GM18507 (cell line): ENCODE measurements at places on chromosomes 2 and 18.

GRCh38 chr2:239927424-239927981, 97.6 kb downstream of the NDUFA10 start:
- no peak for DNase-seq

DNA sequence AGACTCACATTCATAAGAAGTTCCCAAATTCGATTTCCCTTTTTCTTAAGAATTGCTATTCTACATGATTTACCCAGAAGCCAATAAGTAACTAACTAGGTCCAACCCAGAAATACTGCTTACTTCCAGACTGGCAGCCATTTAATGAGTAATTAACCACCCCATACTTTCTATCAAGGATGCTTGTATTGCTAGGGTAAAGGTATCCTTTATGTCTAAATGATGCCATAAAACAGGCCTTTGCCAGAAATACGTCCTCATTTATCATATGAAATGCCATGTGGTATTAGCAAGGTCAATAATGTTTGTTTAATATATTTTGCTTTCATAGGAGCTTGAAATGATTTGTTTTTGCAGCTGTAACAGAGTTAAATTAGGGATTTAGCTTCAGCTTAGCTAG, 56.1 kb downstream of the PLEKHM3 start:
- no peak for DNase-seq

DNA sequence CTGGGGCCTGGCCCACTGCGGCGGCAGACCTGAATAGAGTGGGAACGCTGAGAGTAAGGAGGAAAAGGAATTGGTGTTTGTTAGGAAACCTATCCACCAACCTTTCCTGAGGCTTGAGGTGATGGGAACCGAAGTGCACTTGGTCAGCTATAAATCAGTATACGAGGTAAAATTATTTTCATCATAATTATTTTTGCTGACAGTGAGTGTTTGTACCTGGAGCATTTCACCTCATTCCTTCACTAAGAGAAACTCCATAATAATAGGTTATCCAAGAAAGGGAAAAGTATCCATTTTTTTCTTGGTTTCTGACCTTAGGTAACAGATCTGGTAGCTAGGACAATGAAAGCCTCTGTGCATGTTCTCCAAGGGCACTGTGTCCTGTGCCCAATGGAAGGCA, 138.6 kb upstream of the RGPD4 start:
- no peak for DNase-seq

- no peak for DNase-seq
These were observed 64.6 kb downstream of the NAPG start for GRCh38 chr18:10590412-10590811.

GRCh38 chr2:237306787-237307170, 107.2 kb downstream of the COL6A3 start:
- DNase-seq: no peak

DNA sequence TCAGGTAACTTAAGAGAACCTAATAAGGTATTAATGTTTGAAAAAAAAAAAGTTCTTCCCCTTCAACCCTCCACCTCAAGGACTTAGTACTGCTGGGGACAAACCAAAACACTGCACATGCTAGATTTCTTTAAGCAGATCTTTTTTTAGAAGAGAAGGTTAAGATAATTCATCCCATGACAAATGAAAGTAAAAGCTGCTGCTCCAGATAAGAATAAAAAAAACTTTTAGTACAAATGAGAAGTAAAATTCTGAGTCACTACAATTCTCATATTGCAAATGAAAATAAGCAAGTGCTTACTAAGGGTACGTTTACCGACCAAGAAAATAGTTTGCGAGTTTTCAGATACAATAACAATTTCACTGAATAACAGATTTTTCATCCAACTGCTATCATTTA, 8.9 kb downstream of the STAM2 start:
- DNase-seq: no peak

- no peak for DNase-seq
These were observed 63.4 kb upstream of the PELI1 start for GRCh38 chr2:64207573-64207972.

- no peak for DNase-seq
These were observed 77.5 kb downstream of the NDUFA10 start for GRCh38 chr2:239947729-239948045.

DNA sequence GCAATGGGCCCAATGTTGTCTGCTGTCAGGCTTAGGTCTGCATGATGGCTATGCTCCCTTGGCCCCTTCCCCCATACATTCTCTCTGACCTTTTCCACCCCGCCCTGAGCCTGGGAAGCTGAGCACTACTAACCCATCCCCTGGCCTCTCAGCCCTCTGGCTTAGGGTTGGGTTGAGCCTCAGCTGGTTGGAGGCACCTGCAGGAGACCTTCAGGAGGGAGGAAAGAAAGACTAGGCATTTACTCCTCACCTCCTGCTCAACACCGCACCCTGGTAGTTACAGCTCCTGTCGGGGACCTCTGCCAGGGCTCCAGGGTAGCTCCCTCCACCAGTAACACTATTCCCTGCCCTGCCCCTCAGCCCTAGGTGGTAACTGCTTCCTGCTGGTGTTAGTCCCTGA, 80.5 kb downstream of the GALNT14 start:
- no peak for DNase-seq

GRCh38 chr2:144552821-144553220, 32.9 kb upstream of the ZEB2 start:
- DNase-seq: no peak

DNA sequence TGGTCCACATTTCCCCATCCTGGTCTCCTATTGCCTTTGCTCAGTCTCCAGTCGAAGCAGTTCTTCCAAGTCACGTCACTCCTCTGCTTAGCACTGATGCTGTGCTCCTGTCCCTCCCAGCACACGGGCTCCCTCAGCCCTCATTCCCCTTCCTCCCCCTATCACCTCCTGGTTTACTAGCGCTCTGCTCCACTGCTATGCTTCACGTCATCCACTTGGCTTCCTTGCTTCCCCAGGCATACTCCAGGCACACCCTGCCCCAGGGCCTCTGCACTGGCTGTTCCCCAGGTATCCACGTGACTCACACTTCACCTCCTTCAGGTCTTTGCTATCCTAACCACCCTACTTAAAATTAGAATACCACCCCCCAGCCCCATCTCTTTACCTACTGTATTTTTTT, 269.3 kb downstream of the GLI2 start:
- no peak for DNase-seq

DNA sequence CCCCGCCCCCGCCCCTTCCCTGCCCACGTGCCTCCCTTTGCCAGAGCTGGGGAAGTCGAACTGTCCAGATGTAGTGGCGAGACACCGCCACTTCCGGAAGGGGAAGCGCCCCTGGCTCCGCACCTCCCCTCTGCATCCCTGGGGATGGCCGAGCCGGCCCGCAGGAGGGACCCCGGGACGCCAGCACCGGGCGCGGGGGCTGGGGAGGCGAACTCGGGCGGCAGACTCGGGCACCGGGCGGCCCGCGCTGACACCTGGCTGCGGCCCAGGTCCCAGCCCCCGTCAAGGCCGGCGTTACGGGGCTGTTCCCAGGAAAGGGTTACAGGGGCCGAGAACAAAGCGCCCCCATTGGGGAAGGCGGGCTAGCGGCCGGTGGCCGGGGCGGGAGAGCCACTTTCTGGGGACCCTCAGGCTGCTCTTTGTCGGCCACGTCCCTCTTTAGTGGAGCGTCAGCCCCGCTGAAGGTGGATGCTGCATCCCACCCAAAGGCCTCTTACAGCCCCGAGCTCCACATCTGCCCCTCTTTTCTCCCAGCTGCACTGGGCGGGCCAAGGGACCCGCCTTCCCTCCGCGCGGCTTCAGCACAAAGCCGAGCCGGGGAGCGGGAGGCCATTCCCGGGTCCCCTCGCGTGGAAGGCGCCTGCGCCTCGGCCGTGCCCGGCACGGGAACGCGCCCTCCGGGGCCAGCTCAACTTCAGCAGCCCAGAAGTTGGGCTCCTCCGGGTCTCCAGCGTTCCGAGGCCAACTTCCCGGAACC, 1.3 kb downstream of the SDC1 start:
- no peak for DNase-seq

- no peak for DNase-seq
These were observed 59.9 kb upstream of the GATA6 start for GRCh38 chr18:22109535-22109934.

- DNase-seq: no peak
These were observed 308.9 kb upstream of the ATP5MC3 start for GRCh38 chr2:175490360-175490791.
